ENCODE measurements at places on chromosomes 7 and 10. TPM values are rescaled to one million over a fixed set of nuclear protein-coding genes. Genes with fewer than 3 reads are reported as not detected.

DNA sequence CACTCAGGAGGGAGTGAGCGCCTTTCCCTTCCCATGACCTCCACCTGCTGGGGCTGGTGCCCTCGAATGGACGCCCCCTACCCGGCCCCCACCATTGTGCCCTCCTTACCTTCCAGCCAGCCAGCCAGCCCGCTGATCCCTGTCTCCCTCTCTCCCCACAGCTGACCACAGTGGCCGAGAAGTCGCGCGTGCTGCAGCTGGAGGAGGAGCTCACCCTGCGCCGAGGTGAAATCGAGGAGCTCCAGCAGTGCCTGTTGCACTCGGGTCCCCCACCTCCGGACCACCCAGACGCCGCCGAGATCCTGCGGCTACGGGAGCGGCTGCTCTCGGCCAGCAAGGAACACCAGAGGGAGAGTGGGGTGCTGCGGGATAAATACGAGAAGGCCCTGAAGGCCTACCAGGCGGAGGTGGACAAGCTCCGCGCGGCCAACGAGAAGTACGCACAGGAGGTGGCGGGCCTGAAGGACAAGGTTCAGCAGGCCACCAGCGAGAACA, 77.9 kb upstream of the GTF2IRD1 start:
- no peak overlapping the region for H3K4me3 ChIP-seq
- no peak overlapping the region for H3K27ac ChIP-seq
- H3K4me1 ChIP-seq: peaks cover 34% of the 10 kb centered on the region
- DNase-seq: no peak
- no peaks in the 10 kb centered on the region for H3K27me3 ChIP-seq

GRCh38 chr10:47222461-47222860, 77.5 kb upstream of the GDF10 start:
- no peak overlapping the region for H3K27ac ChIP-seq
- H3K27me3 ChIP-seq: no peaks in the 10 kb centered on the region
- H3K4me3 ChIP-seq: no peak overlapping the region
- no peak for DNase-seq

DNA sequence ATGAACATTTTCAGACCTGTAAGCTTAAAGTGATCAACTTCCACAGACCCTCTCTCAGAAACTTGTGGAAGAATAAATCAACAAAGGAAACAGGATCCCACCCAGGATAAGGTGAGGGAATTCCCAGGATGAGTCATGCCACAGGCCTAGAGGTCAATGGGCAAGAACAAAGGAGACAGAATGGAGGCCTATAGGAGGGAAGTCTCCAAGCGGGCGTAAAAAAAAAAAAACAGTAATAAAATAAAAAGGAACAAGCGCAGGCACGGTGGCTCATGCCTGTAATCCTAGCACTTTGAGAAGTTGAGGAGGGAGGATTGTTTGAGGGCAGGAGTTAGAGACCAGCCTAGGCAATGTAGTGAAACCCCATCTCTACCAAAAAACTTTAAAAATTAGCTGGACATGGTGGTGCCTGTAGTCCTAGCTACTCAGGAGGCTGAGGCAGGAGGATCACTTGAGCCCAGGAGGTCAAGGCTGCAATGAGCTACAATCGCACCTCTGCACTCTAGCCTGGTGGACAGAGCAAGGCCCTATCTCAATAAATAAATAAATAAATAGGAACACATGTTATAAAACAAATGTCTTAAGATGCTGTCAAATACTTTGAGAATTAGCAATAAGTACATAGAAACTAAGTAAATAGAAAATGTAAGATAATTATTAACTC, 8.4 kb downstream of the SORBS1 start:
- DNase-seq: no peak
- peaks cover 62% of the 10 kb centered on the region for H3K4me1 ChIP-seq
- peak overlapping the region; percentile 96 for H3K27ac ChIP-seq
- H3K36me3 ChIP-seq: no peaks in the 10 kb centered on the region
- no peaks in the 10 kb centered on the region for H3K27me3 ChIP-seq

DNA sequence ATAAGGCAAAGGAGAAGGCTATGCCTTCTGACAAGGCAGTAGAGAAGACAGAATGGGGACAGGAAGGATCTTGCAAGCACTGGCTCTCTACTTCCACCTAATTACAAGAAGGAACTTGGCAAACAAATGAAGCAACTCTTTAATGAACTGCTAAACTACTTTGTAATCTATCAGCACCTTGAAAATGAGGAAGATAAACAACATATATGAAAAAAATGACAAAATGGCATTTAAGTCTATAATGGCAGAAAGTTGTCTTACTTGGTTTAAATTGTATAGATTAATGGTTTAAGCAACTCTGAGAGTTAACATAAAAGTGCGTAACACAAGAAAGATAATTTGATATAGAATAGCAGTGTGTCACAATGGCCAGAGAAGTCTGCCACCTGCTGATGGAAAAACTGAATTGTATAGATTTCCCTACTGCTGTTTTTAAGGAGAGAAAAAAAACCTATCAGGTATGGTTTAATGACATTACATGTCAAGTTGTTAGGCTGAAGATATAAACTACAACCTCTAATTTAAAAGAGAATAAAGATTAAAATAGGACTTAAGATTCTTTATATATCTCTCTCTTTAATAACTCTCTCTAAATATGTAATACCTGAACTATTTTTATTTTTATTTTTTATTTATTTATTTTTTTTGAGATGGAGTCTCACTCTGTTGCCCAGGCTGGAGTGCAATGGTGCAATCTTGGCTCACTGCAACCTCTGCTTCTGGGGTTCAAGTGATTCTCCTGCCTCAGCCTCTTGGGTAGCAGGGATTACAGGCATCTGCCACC, 11.8 kb downstream of the NT5C3A start:
- peak overlapping the region; percentile 28 for H3K4me3 ChIP-seq
- DNase-seq: no peak
- no peaks in the 10 kb centered on the region for H3K27me3 ChIP-seq
- no peaks in the 10 kb centered on the region for H3K36me3 ChIP-seq
- peaks cover 59% of the 10 kb centered on the region for H3K4me1 ChIP-seq
- H3K27ac ChIP-seq: peak overlapping the region; percentile 58

DNA sequence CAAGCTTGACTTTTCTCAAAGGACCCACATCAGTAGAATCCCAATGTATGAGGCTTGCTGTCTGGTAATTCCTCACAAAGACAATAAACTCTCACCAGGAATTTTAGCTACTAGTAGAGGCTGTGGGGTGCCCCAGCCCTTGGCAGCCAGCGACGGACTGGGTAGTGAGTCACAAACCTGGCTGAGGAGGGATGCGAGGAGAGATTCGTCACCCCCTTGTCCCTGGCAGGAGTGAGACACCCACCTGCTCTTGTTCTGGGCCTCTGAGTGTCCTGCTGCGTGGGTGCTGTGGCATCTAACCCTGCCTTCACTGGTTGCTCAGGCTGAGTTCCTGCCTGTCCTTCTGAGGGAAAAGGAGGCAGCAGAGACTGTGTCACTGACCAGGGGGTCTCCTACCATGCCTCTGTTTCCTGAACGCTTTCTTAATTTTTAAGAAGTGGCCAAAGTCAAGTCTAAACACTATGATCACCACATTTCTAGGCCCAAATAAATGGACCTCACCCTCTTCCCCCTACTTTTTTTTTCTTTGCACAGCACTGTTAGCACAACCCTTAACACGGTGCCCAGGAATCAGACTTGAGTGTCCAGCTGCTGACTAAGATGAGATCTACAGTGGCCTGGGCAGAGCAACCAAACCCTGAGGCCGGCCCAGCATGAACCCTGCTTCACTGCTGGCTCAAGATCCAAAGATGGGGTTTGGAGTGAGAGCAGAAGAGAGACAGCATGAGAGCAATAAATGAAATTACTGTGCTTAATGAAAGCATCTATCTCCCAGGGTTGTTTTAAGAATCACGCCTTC, 146.4 kb downstream of the ANLN start:
- H3K27me3 ChIP-seq: no peaks in the 10 kb centered on the region
- no peak overlapping the region for H3K4me3 ChIP-seq
- no peaks in the 10 kb centered on the region for H3K4me1 ChIP-seq
- no peaks in the 10 kb centered on the region for H3K36me3 ChIP-seq
- DNase-seq: no peak

GRCh38 chr10:7255517-7255916, 155.3 kb downstream of the SFMBT2 start:
- no peaks in the 10 kb centered on the region for H3K36me3 ChIP-seq
- H3K4me1 ChIP-seq: peaks cover 9% of the 10 kb centered on the region

Gene FAM13C
- total RNA-seq: 60.0 TPM

Gene FBXL13
- total RNA-seq: 0.52 TPM

Gene SEC61G
- 203 TPM for total RNA-seq
